ENCODE measurements at places on chromosomes 3 and 15.
A peak's percentile ranks its signal among the peaks of the same experiment; 100 is the strongest.

GRCh38 chr3:50708620-50709019 is 33.9 kb downstream of the DOCK3 start:
- DNase-seq = peak; percentile 10

DNA sequence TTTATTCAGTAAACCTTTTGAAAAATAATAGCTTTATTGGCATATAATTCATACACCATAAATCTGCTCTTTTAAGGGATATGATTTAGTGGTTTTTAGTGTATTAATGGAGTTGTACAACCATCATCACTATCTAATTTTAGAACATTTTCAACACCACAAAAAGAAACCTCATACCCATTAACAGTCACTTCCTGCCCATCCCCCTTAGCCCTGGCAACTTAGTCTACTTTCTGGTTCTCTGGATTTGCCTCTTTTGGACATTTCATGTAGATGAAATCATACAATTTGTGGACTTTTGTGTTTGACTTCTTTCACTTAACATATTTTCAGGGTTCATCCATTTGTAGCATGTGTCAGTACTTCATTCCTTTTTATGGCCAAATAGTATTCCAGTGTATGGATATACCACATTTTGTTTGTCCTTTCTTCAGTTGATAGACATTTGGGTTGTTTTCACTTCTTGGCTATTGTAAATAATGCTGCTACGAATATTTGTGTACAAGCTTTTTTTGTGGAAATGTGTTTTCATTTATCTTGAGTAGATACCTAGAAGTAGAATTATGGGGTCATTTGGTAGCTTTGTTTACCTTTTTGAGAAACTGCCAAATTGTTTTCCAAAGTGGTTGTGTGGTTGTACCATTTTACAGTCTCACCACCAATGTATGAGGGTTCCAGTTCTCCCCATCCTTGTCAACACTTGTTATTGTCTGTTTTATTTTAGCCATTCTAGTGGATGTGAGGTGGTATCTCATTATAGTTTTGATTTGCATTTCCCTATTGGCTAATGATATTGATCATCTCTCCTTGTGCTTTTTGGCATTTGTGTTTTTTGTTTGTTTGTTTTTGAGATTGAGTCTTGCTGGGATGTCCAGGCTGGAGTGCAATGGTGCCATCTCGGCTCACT is 45.8 kb downstream of the SMAD3 start:
- DNase-seq = no peak

- peak; percentile 48 for DNase-seq
Measured at GRCh38 chr3:49673121-49673714, 933 bp upstream of the APEH start.

DNA sequence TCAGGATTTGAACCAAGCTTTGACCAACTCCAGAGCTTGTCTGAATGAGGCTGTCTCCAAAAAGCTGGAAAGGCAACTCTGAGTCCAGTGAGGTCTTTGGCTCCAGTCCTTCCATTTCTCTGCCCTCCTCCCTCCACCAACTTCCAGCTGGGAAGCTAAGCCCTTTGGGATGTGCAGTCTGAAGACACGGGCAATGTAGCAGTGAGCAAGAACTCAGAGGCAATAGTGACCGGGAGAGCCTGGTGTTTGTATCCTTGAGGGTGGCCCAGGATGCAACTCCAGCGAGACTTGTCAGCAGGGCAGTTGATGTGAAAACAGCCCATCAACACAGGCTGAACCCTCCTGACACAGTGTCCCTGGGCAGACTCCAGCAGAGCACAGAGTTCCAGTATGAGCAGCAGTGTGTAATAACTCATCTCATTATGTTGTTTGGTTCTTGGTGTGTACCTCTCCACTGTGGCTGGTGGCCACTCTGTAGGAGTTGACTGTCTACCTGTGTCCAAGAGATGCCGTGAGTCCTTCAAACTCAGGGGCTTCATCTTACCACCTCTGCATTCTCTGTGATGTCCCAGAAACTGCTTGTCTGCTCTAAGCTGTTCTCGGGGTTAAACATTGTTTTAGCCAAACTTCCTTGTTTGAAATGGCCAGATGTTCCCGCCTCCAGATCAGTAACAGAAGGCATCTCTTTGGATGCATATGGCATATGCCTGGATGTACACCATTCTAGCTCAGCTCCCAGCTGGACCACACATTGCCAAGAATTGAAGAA is 6.6 kb downstream of the CDCP1 start:
- no peak for DNase-seq

DNA sequence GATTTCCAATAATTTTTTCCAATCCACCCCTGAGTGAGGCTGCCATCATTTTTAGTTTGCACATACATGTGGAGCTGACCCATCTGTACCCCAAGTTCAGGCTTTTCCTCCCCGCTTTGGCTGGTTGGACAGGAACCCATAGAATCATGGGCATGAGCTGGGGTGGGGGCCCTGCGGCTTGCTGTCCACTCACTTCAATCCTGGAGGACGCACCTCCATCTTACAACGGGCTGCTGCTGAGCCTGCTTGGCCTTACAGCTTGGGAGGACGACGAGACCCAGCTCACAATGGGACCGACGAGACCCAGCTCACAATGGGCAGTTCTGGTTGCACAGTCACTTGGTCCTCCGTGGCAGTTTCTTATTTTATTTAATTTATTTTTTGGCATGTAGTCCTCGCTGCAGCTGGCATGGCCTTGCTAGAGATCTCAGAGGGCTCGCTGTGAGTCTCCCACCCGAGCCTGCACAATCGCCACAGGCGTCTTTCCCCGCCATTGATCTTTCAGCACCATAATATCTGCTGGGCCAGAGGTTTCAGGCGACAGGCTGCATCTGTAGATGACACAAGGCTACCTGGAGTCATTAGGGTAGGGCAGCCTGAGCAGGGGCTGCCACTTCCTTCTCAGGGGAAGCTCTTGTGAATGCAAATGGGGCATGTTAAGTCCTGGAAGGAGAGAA is 19.6 kb upstream of the EPHB3 start:
- DNase-seq = no peak

DNA sequence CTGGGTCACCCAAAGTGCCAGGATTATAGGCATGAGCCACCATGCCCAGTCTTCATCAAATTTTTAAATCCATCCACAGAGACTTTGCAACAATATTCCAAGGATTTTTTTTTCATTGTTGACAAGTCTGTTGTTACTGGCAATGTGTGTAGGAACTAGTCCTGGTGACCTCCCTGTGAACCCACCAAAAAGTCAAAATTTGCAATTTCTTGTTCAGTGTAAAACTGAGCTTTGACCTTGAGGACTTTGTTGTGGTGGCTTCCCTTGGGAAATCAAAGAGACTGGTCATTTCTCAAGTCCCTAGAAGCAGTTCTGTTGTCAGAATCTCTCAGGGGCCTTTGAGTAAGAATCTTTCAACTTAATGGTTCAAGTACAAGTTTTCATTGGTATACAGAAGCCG is 36.9 kb upstream of the COL8A1 start:
- no peak for DNase-seq

GRCh38 chr3:122576174-122576940 is 1.1 kb upstream of the PARP15 start:
- DNase-seq = peak; percentile 66

DNA sequence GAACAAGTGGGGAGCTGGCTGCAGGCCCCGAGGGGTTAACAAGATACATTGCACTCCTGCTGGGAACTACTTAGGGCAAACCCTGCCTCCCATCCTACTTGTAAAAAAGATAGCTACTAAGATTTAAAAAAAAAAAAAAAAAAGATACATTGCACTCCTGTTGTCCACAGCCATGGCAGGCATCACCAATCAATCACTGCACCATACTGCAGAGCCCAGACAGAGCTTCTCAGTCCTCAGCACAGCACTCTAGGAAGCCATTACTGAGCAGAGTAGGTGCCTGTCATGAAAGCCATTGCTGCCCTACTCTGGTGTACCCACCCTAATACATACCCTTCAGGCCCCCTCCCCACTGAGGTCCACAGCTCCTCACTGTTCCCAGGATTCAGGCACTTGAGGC is 64.8 kb downstream of the RASGRF1 start:
- DNase-seq = no peak

DNA sequence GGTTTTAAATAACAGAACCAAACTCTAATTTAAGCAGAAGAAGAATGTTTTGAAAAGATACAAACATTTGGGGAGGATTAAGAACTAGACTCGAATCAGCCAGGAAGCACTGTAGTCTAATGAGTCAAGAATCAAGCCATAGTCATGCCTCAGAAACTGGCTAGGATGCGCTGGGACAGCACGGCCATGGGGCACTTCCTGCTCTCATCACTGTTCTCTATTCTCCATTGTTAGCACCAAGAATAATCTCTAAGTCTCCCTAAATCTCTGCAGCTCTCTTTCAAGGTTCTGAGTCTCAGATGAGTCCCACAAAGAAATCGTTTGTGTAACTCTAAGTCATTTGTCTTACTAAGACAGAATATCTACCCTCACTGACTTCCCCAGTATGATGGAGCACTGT is 399.0 kb upstream of the KCNMB2 start:
- no peak for DNase-seq

- peak; percentile 12 for DNase-seq
Measured at GRCh38 chr3:81302045-81302444, 459.4 kb downstream of the GBE1 start.

DNA sequence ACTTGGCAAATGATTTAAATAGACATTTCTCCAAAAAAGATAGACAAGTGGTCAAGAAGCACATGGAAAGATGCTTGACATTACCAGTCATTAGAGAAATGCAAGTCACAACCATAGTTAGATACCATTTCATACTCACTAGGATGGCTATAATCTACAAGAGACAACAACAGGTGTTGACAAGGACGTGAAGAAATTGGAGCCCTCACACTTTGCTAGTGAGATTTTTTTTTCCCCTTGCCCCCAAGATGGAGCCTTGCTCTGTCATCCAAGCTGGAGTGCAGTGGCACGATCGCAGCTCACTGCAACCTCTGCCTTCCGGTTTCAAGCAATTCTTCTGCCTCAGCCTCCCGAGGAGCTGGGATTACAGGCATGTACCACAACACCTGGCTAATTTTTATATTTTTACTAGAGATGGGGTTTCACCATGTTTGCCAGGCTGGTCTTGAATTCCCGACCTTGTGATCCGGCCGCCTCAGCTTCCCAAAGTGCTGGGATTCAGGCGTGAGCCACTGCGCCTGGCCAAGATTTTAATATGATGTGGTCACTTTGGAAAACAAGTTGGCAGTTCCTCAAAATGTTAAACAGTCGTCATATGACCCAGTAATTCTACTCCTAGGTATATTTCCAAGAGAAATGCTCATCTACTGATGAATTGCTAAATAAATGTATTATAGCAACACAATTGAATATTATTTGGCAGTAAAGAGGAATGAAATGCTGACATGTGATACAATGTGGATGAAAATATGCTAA is 103.3 kb downstream of the ATG7 start:
- no peak for DNase-seq

GRCh38 chr3:16359331-16359730 is 94.3 kb downstream of the OXNAD1 start:
- DNase-seq = no peak

DNA sequence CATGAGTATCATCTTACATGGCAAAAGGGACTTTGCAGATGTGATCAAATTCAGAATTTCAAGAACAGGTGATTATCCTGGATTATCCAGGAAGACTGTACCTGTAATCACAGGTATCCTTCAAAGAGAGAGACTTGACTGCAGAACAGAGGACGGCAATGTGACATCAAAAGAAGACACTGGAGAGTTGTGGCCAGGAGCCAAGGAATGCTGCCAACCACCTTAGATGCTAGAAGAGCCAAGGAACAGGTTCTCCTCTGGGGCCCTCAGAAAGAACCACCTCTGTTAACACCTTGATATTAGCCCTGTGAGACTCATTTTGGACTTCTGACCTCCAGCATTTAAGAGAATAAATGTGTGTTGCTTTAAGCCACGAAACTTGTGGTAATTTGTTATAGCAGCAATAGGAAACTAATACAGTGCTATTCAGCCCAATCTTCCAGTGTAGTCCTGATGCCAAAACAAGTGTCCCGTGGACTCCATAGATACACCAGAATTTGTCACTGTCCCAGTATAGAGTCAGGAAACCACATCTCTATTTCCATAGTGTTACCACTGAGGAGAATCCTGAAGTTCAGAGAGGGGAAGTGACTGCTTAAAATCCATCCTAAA is 330.6 kb upstream of the TLE3 start:
- DNase-seq = no peak

DNA sequence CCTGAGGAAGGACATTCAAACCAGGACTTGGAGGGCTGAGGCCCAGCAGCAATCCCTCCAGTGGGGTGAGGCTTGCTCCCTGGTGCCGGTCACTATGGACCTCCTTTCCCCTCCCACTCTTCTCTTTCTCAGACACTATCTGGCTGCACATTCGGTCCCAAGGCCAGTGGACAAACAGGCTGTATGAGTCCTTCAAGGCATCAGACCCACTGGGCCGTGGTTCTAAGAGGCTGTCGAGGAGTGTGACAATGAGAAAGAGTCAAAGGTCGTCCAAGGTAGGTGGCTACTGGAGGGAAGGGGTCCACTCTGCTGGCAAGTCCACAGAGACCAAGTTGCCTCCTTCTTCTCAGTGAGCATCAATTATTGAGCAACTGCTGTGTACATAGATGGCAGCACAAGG is 28.0 kb downstream of the NOX5 start:
- no peak for DNase-seq
